ENCODE measurements at places on chromosomes 3 and 15.

- DNase-seq: no peak
These were observed 48.7 kb downstream of the BDH1 start for GRCh38 chr3:197507081-197507480.

DNA sequence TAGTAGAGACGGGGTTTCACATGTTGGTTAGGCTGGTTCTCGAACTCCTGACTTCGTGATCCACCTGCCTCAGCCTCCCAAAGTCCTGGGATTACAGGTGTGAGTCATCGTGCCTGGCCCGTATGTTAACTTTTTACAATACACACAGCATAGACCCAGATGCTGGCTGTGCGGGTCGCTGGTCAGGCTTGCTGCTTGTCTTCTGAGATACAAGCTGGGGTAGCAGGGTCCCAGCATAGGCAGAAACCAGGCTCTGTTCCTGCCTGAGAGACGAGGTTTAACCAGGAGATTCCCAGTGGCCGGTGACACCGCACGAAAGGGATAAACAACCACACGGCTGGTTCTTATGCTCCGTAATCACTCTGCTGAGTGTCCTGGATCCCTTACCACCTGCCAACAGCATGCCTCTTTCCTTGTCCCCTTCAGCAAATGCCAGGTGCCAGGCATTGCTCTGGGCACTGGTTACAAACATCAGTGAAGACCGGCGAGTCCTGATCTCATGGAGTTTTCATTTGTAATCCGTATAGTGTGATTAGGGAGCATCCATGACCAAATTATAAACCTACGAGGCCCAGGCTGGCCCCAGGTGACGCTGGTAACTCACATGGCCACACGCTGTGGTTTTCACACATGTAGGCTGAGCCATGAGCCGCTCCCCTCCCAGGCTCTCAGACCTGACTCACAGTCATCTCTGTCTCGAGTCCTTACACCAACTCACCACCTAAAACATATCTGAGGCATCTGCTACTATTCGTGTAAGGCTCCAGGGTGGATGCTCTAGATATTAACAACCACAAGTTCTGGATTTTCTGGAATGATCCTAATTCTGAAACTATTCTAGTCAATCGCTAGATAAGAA lies 125.7 kb downstream of the PDZRN3 start:
- DNase-seq: no peak

- no peak for DNase-seq
These were observed 10.4 kb downstream of the TJP1 start for GRCh38 chr15:29811691-29812383.

DNA sequence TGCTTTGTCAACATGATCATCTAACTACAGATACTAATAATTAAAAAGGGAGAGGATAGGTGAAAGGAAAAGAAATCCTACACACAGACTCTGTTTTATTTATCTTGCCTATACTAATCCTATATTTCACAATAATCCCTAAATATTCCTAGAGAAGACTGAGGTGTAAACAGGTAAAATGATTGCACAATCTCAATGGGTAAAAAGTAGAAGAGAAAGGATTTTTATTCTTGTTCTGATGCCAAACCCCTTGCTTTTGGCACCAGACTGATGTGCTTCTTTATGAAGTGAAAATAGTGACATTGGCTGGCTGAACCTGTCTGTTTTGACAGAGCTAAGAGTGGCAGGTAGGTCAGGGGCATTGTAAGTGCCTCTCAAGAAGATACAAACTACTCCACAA lies 101.9 kb upstream of the ZPLD1 start:
- no peak for DNase-seq

GRCh38 chr3:171455603-171456550 lies 4.3 kb downstream of the TNIK start:
- DNase-seq: no peak

DNA sequence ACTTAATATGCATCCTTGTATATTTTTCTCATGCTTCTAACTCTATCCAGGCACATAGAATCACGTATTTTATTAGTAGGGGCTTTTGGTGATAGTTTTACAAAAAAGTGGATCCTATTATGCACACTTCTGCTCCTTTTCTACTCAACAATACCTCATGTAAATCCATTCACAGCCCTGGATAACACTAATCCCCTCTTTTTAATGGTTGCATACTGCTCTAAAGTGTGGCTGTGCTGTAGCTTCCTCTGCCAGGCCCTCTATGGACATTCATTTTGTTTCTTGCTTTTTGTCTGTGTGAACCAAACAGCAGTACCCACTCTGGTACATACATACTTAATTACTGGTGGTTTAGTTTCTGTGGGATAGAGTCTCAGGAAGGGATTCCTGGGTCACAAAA lies 51.3 kb upstream of the SCAANT1 start:
- DNase-seq: no peak

DNA sequence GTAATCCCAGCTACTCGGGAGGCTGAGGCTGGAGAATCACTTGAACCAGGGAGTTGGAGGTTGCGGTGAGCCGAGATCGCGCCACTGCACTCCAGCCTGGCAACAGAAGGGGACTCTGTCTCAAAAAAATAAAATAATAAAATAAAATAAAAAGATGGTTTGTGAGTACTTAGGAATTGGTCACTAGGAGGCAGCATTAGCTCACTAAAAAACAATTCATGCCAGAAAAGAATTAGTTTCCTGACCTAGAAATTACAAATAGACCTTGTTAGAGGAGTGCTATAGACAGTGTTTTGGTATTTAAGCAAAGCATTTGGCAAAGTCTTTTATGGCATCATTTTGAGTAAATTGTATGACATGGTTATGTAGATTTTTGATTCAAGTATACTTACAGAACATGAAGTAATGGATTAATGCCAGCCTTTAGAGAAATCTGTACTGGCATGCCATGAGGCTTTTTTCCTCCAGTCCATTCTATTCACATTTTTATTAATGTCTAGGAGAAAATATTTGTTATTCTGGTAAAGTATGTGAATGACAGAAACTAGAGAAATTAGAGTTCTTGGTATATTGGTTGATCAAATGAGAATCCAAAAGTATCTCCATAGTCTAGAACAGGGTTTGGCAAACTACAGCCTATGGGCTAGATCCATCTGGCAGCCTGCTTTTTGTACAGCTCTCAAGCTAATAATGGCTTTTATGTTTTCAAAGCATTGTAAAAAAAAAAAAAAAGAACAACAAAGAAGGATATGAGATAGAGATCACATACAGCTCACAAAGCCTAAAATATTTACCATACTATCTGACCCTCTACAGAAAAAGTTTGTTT lies 81.6 kb downstream of the LRRC49 start:
- DNase-seq: peak; percentile 84

GRCh38 chr3:177528306-177529070 lies 331.2 kb upstream of the TBL1XR1 start:
- DNase-seq: peak; percentile 55

GRCh38 chr3:128447561-128448013 lies 19.1 kb downstream of the DNAJB8 start:
- no peak for DNase-seq

- no peak for DNase-seq
These were observed 3.9 kb downstream of the NUSAP1 start for GRCh38 chr15:41336549-41336948.

GRCh38 chr3:152915695-152916094 lies 80.8 kb downstream of the P2RY1 start:
- DNase-seq: no peak

DNA sequence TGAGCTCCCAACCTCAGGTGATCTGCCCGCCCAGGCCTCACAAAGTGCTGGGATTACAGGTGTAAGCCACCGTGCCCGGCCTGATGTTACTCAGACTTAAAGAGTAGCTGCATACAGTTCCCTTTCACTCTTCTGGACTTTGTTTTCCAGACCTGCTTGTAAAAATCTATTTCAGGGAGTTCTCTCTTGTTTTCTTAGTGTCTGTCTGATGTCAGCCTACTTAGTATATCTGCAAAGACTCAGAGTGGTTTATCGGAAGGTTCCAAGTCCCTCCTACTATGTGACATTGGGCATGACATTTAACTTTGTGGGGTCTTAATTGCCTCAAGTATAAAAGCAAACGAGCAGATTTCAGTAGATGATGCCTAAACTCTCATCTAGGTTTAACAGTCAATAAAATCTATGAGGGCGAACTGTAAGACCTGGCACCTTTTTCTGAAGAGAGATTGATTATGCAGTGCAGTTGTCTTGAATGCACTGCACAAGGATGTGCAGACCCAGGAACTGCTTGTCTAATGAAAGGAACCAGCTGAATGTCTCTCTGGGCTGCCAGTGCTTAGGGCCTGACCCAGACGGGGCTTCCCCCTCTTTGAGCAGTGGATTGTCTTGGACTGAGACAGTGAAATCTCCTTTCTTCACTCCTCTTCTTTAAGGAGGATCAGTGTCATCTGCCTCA lies 301.4 kb downstream of the PTPRG start:
- DNase-seq: no peak

GRCh38 chr3:179082416-179082815 lies 10.8 kb upstream of the ZMAT3 start:
- no peak for DNase-seq

GRCh38 chr15:73688455-73688854 lies 4.3 kb downstream of the CD276 start:
- DNase-seq: peak; percentile 47

DNA sequence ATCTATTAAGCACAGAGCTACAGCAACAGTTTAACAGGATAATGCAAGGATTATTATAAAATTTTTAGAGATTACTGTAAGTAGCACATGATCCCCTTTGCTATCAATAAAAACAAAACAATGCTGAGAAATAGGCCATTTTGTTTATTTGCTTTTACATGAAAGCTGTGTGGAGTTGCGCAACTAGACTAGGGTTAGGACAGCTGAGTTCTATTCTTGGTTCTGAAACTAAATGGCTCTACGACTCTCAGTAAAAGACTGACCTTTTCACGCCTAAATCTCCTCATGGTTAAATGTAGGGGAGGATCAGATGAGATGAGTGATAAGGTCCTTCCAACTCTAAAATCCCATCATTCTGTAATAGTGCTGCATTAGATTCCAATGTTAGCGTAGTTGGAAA lies 25.0 kb downstream of the KCNMB2 start:
- DNase-seq: peak; percentile 16

DNA sequence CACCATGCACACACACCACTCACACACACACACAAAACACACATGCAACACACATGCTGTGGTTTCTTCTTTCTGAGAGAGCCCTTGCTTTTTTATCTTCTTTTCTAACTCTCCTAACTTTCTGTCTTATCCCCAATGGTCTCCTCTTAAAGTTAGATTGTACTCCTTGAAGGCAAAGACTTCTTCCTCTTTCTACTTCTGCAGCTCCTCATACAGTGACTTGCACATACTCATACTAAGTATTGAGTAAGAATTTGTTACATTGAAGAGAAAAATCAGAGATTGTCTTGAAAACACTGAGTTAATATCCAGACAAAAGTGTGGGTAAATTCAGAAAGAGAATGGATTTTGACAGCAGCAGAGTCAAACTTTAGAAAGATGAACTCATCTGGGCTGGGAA lies 64.4 kb downstream of the GTPBP8 start:
- no peak for DNase-seq

DNA sequence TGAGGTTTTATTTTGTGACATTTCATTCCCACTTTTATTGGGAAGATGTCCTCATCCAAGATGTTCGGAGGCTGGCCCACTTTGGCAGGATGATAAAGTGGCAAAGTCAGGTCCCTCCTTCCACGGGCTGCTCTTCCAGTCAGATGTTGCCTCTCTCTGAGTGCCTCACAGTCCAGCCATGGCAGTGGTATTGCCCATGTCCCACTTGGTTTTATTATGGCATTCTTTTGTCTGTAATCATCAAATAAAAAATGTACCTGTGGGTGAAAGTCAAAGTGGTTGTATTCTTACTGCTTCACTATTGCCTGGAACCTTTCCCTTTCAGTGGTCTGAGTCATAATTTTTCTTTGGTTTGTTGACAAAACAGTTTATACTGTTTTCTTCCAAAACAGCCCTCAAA lies 20.2 kb downstream of the ARNT2 start:
- peak; percentile 56 for DNase-seq

DNA sequence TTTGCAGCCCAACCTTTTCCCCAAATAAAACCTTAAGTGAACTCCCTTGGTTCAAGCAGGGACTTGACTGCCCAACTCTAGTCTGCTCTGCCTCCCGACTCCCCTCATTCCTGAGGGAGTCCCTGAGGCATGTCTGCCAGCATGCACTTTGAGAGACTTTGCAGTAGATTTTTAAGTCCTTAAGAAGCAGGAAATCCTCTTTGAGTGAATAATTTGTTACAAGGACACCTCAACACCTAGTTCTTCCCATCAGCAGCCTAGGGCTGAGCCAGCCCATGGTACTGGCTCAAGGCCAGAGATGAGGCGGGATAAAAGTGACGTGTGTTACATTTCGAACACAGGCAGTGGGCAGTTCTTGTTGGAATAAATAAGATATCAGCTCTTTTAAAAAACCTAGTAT lies 204.3 kb upstream of the SLC2A2 start:
- DNase-seq: peak; percentile 12

- no peak for DNase-seq
These were observed 12.3 kb downstream of the DPH3 start for GRCh38 chr3:16252243-16252978.

DNA sequence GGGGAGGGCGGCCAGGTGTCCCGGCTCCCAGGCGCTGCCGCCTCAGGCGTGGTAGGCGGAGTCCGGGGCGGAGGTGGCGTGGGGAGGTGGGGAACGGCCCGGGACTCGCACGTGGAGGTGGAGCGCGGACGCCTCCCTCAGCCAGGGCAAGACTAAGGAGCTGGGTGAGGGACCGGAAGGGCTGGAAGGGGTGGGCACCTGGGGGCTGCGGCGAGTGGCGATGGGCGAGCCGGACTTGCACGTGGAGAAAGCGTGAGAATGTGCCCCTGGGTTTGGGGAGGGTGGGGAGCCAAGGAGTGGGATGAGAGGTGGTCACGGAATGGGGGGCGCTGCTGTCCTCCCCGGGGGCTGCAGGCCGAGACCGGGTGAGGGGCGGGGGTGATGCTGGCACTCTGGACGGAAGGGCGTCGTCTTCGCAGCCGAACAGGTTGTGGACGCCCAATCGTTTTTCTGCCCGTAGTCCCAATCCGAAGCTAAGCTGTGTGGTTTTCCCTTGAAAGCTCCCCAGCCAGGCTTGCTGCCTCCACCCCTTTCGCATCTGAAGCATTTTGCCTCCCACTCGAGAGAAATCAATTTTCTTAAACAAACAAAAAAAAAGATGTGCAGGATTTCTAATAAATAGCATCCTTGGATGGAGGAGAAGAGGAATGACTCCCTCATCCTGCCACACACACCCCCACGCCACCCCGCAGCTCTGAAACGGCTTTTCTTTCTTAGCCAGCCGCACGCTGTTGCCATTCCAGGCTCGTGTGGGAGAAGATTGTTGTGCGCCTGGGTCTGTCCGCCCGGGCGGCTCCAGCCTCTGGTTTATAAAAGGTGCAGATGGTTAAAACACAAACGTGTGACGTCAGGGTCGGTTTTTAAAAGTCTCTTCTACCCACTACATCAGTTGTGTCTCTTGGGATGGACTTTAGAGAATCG lies 62.5 kb upstream of the ANKRD28 start:
- DNase-seq: peak; percentile 44

DNA sequence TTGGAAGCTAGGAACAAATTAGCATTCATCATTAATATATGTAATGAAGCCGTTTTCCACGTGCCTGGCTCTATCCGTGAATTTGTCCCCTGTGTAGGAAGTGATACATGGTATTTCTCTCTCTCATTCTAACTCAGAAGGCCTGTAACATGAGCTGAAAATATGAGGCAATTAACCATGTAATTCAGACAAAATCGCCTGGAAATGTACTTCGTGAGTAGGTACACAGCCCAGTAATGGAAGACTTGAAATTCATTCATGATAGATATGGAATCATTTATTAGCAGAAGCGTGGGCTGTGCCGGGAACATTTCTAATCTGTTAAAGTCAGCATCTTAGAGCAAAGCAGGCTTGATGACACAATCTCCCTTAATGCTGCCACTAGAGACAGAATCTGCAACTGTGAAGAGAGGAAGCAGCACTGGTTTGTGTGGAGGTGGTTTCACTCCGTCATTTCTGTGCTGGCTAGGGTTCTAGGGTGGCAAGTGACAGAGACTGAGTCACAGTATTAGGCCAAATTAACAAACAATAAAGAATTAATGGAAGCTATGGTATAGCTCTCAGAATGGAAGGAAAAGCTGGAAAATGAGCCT lies 225.0 kb upstream of the PROK2 start:
- no peak for DNase-seq
